ENCODE measurements at places on chromosomes 12 and 14.

DNA sequence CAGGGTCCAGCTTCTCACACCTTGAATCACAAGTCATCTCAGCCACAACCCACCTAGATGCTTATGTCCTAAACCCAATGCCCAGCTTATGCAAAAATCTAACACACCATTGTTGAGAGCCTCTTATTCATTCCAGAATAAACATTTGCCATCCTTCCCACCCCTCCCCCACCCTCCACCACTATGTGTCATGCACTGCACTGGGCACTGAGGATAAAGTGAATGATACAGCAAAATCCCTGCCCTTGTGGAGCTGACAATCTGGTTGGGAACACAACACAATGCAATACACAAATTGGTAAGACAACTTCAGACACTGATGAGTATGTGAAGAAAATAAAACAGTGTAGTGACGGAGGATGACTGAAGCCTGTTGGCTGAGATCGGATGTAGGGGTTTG is 1.4 kb upstream of the GLTP start:
- no peak for DNase-seq

GRCh38 chr14:95679148-95679815 is 6.9 kb upstream of the TCL1B start:
- no peak for DNase-seq

DNA sequence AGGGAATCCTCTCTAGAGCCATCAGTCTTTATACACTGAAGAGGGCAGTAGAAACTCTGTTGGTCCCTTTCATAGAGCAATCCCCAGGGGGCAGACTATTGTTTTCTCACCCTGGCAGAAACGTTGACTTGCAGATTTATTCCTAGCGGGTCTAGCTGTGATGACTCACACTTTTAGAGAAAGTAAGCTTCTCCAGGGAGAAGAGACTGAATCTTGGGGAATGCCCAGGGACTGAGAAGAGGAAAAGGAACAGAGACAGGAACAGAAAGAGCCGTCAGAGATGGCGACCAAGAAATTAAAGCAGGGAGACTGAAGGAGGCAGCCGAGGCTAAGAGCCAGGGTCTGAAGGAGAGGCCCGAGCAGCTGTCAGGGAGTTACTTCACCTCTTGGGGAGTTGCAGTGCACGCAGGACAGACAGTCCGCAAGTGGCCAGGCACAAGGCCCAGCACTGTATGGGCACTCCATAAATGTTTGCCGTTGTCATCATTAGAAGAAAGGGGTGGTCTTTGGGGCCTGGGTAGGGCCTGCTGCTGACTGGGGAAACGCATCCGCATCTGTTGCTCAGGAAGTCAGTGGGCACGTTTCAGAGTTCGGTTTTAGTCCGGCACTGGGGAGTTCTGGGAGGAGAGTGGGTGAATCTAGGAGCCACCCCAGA is 13.0 kb downstream of the PLEKHG6 start:
- DNase-seq = peak; percentile 43

DNA sequence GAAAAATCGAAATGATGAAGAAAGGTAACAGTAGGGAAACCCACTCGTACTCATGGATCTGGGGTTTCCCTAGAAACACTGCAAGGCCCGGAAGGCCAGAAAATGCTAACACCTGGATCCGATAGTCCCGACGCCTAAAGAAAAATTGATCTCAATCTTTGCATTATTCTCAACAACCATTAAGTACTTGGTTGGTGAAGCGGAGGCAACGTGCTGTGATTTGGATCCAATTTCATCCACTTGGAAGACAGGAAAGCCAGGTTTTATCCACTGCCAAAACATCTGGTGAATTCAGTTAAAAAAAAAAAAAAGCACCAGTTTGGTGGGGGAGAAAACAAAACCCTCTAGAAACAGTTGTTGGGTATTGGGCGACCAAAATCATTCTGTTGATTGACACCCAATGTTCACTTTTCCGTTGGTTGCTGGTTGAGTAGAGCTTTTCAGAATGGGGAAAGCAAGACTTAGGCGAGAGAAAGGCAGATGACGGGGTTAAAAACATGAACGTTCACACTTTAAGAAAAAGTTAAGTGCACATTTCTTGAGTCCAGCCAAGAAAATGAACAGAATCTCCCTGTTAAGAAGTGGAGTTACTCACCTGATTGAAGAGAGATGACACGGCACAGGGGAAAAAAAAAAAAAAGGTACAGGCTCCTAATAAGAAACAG is 41.9 kb upstream of the MED13L start:
- no peak for DNase-seq

- DNase-seq = no peak
Measured at GRCh38 chr12:51661836-51662235, 70.8 kb downstream of the SCN8A start.

DNA sequence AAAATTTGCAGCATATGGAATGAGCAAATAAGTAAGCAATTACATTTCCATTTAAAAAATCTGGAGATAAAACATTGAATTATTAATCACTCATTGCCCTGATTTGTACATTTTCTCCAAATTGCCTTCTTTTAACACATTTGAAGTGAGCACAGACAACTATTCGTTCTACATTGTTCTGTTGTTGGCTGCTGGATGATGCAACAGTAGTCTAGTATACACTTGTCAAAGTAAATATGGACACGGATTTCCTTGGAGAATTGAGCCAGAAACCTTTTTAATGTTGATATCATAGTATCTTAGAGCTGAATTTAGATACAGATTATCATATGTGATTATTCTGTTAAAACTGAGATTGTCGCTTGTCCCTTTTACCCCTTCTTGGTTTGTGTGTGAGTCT is 188.2 kb downstream of the FUT8 start:
- no peak for DNase-seq

- DNase-seq = no peak
Measured at GRCh38 chr12:94190623-94191022, 42.2 kb downstream of the PLXNC1 start.

Measured in testis (tissue), 5 donors.